ENCODE measurements at places on chromosomes 2 and 18.
A peak's percentile ranks its signal among the peaks of the same experiment; 100 is the strongest.

GRCh38 chr2:55949211-55949610 lies 25.6 kb upstream of the EFEMP1 start:
- DNase-seq: no peak

DNA sequence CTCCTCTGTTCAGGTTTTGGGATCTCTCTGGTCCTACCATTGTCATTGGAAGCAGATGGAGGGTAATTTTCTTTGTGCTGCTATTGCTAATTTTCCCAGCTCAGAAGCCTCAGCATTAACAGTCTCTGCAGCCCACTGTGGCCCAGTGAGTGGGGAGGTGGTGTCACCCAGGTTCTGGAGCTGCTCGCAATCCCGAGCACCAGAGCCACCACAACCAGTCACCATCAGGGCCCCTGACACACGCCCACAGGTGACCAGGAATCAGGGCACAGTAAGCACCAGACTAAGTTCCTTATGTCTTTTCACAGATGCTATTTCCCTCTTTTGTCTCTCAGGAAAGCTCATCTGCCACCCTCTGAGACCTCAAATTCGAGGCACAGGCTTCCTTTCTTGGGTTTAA lies 87.9 kb downstream of the SEPTIN10 start:
- no peak for DNase-seq

DNA sequence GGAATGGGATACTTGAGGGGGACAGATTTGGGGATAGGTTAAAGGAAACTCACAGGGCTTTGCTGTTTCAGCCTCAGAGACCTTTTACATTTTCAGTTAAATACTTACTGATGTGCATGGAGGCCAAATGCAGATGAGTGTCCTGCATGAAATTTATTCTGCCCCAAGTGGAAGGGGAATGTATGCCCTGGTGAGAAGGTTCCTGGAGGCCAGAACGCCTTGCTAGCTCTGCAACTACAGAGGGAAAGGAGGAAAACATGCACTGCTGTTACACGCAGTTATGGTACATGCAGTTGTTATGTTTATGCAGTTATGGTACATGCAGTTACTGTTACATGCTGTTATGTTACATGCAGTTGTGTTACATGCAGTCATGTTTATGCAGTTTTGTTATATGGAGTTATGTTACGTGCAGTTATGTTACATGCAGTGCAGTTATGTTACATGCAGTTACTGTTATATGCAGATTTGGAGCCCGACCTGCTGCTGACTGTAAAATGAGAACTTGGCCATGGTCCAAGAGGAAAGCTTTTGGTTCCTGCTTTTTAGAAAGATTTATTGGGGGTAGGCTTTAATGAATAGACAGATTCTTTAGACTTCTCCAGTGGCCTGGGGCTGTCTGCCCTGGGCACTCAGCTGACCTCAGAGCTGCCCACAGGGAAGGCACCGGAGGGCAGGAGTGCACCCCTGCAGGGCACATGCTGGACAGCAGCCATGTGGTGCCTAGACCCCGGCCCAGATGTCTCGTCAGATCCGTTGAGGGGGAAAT lies 84.1 kb downstream of the LDLRAD4 start:
- no peak for DNase-seq

DNA sequence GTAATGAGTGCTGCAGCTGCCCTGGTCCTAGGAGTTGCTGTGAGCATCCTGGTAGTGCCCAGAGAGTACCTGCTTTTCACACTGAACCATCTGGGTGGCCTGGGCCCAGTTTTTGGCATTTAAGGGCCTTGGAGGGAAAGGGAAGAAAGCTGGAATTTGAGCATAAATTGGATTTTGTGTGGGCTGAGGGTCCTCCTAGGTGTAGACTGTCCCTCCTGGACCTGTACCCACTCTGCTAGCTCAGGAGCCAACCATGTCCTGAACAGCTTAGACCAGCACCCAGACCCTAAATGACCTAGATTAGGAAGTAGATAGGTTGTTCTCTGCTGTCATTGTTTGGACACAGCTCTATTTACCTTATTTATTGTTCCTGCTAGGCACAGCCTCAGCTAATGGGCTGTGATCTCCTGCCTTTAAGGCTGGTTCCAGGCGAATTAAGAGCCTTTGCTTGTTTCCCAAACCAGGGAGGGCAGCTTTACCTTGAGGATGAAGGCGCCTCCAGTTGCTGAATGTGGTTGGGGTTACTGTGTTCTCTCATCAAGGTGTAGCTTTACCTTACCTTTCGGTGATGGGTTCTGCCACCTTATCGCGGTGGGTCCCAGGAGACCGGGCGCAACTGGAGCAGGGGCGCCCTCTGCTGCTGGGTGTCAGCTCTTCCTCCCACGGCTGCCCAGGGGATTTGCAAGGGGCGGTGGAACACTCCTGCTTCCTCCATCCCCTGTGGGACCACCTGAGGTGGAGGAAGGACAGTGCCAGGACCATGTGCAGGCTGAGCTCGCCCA lies 34.4 kb downstream of the ITGA6 start:
- peak; percentile 62 for DNase-seq

DNA sequence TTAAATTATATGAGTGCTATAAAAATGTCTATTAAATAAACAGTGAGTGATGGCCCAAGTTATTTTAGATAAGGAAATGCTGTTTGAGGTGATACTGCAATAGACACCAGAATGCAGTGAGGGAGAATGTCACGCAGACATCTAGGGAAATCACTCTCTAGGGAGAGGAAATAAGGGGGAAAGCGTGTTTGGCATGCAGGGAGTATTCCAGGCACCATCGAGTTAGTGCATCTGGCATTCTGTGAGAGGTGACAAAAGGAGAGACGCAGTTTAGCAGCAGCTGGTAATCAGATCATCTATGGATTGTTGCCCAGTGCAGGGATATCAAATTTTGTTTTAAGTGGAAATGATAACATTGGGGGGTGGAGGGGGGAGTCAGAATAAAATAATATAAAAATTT lies 175.4 kb upstream of the NETO1 start:
- DNase-seq: no peak

- DNase-seq: no peak
Observed at GRCh38 chr2:159589286-159589685, 27.1 kb downstream of the BAZ2B start.

DNA sequence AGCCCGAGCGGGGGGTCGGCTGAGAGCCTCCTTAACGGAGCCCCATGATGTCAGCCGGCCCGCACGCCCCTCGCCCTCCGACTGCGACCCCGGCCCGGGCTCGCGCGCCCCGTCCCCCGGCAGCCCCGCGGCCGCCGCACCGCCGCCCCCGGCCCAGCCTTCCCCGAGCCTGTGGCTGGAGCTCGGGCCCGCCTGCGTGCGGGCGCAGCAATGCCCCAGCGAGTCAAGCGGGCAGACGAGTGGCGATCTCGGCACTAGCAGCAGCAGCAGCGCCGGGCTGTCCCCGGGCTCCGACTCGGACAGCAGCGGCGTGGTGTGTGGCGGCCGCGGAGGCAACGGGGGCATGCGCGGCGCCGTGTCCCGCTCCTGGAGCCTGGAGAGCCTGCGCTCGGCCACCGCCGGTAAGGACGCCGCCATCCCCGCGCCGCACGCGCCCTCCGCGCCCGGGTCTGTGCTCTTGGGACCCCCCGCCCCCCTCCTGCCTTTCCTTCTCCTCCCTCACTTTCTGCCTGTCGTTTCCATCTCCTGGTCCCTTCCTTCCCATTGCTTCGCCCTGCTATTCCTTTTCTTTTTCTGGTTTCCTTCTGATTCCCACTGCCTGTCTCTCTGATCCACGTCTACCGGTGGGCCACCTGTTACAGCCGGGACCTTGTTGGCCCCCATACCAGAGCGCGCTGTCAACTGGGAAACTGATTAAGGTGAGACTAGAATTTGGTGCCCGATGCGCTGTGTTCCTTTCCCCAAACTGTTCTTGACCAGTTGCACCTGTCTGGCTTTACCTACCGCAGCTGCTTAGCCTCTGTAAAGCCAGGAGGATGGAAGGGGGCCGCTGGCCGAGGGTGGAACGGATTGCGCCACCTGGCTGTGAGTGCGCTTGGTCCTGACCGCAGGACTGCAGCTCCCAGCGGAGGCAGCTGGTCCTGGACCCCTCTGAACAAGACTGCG lies 127.4 kb downstream of the ARHGEF4 start:
- DNase-seq: peak; percentile 80

- DNase-seq: no peak
Observed at GRCh38 chr2:31312898-31313297, 78.9 kb downstream of the EHD3 start.

DNA sequence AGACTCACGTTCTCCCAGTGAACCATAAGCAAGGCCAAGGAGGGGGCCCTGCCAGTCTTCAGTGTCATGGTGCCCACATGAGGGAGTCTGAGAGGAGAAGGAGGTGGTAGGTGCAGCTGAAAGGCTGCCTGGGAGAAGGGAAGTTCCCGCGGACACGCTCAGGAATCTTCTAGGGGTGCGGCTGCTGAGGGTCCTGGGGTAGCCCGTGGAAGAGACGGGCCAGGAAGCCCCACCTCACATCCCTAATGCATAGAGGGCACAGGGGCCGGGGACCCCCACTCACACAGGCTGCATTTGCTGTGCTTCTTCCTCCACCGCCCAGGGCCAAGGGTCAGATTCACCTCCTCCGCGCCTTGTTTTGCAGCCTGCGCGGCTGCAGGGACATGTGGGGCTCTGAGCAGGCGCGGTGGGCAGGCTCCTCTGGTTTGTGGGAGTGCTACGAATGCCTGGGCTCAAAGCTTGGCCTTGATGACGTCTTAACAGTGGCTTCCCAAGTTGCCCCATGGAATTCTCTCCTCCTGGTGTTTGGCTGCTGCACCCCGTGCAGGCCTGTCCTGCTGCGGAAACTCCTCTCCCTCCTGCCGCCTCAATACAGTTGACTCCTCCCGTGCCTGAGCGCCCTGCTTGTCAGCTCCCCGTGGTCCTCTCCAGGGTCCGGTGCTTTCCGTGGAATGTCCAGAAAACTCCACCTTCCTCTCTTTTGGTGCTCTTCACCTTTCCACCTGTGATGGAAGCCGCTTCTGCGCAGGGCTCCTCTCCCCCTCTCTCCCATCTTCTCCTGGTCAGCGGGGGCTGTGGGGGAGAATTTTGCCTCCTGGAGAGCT lies 95.7 kb downstream of the VAPA start:
- DNase-seq: no peak

DNA sequence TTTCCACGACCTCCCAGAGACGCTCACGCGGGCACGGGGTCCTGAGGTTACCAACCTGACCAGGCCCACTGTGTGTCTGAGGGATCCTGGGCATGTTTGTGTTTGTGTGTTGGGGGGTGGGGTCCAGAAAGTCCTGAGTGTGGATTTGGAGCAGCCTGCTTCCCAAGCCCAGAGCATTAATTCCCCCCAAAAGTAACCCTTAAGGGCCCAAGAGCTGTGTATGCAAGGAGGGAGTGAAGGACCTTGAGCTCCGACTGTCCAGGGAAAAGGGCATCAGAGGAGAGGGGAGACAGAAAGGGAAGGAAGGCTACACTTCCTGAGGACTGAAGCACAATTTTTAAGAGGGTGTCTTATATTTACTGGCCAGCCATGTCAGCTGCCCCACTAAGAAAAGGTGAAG lies 5.2 kb upstream of the SIX3 start:
- DNase-seq: no peak

DNA sequence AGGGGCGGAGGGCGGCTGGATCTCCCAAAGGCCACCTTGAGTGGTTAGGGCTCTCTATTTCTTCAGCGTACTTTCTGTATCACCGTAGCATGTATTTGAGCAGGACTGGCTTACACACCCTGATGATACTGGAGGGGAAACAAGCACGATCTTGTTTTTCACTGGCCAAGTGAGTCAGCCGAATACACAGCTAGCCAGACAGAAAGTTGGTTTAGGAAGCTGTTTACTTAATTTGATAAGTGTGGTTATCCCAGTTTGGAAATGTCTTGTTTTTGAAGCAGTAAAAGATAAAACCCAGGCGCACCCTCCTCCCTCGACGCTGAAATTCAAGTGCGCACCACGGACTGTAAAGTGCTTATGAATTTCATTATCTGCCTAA lies 582 bp downstream of the RIOK3 start:
- no peak for DNase-seq

DNA sequence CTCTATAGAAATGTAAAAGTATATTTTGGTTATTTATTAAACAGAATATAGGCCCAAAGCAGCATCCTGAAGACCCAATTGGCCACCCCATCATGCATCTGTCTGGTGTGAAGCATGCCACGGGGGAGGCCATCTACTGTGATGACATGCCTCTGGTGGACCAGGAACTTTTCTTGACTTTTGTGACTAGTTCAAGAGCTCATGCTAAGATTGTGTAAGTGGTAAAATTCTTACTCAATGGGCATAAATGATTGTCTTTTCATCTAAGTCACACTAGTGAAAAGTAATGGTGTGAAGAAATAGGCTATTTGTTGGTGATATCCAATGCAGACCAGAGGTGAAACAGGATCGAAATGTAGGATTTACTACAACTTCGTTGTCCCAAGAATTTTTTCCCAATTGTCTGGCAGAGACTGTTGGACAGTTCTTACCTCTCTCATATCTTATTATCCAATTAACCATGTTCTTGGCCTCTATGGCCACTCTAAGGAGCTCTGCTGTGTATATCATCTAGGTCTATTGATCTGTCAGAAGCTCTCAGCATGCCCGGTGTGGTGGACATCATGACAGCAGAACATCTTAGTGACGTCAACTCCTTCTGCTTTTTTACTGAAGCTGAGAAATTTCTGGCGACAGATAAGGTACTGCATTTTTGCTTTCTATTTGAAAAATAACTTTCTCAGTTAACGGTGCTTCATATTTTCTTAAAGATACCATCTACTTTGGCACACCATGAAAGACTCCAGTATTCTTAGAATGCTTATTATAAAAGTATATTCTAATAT lies 35.0 kb downstream of the AOX1 start:
- DNase-seq: no peak

DNA sequence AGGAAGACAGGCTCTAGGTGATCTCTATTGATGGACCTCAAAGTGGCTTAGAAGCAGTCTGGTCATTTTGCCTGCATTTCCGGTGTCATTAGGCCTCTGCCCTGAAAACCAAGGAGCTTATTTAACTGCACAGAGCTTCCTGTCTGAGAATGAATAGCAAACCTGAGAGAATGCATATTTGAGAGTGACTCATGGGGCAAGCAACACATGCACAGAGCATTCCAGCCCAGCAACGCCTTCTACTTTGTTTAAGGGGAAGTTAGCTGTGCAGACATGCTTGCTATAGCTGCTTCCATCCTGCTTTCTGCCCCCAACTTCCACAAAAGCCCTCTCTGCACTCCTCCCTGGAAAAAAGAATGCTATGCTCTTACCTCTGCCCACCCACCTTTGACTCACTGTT lies 232.8 kb downstream of the GRB14 start:
- peak; percentile 77 for DNase-seq

- DNase-seq: no peak
Observed at GRCh38 chr2:219636941-219637841, 9.8 kb downstream of the SLC4A3 start.

GRCh38 chr2:118386641-118387302 lies 298.5 kb downstream of the INSIG2 start:
- peak; percentile 82 for DNase-seq

DNA sequence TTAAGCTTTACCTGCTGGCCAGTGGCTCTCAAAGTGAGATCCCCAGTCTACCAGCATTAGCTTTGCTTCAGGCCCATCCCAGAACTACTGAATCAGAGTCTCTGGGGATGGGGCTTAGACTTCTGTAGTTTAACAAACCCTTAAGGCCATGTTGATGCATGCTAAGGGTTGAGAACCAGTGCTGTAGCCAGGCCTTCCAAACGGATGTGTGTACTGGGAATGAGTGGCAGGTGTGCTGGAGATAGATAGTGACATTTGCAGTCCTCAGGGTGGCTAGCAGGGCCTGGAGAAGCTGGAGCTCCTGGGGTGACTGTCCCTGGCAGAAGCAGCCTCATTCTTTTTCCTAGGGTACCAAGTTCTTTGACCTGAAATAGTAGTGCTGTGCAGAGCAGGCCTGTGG lies 148.5 kb downstream of the PPP1R1C start:
- no peak for DNase-seq

All from urothelium cell line (cell line).